ENCODE measurements at places on chromosomes 3 and 15.
A peak's percentile ranks its signal among the peaks of the same experiment; 100 is the strongest.

DNA sequence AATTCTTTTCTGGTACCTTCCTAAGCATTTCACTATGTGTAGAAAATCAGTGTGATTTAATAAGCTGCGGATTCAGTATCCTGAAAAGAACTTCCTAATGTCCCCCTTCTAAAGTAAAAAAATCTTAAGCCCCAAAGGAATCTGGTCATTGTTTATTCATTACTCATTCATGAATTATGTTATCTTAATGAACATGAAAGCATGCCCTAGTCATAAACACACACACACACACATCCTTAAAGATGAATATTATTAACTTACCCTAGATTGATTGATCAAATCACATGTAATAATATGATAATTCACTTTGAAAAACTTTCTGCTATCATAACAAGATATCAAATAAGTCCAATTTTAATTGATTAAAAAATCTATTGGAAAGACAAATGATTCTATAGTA lies 96.4 kb upstream of the BFSP2 start:
- no peak for DNase-seq

GRCh38 chr3:182848906-182849305 lies 55.6 kb downstream of the ATP11B start:
- DNase-seq: no peak

GRCh38 chr3:190325923-190326322 lies 3.7 kb upstream of the CLDN1 start:
- DNase-seq: no peak

- DNase-seq: no peak
These were observed 70.3 kb upstream of the ATP2B2 start for GRCh38 chr3:10575601-10576160.

- DNase-seq: no peak
These were observed 27.0 kb upstream of the UBE3A start for GRCh38 chr15:25465835-25466234.

DNA sequence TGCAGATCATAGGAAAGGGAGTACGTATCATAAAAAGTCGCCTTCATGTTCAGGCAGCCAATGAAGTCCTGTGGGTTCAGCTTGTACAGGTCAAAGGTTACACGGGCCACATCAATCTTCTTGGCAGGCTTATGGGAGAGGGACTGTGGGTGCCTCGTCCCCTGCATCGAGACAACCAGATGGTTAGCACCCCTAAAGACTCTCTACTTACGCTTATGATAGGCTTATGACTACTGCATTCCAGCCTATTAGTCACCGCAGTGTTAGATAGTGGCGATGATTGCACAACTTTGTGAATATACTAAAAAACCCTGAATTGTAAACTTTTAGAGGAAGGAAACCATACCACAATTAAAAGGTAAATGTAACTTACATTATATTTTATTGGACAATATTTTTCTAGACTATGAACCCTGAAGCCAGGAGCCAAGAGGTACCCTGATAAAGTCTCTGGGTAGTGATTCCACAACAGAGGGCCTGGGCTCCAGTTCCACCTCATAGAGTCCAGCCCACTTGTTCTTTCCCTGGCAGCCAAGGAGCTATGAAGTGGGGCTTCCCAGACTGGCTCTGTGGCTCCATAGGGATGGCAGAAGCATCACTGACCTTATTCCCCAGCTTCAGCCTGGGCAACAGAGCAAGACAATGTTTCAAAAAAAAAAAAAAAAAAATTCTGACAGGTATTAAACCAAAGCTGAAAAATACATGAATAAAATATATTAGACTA lies 2.5 kb upstream of the FANCD2 start:
- no peak for DNase-seq

DNA sequence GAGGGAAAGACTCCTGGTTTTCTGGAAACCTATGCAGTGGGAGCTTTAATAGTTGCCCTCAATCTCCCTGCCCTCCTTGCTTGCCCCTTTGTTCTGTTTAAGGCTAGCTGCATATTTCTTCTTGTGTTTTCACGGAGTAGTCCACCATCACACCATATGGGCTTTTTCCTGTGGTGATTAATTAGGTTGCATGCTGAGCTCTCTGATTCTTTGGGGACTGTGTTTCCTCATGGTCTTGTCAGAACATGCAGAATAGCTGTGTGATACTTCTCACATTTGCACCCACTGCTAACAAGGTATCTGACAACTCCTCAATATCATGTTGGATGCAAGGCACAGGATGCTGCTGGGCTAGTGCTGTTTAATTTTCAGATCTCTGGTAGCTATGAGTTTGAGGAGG lies 139.6 kb downstream of the PTPRG start:
- no peak for DNase-seq

DNA sequence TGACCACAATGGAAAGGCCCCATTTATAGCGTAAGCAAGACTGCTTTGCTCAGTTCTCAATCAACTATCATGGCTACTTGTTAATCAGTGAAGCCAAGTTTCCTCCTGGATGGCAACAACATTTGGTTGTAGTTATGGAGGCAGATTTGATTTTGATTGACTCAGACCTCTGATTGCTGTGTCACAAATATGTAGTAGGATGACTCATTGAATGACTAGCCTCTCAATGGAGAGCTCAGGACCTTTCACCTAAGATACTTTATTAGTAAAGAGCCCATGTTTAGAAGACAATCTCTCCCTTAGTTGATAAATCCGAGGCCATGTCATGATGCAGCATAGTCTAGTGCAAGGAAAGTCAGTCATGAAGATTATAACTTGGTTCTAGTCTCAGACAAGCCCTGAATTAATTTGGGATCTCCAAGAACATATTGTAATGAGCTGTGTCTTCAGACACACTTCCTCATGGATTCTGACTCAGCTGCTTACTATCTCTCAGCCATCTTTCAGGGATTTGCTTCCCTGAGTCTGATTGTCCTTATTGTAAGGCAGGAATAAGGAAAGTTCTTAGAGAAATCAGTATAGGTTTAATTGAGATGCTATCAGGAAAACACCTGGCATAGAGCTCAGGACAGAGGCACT lies 397.4 kb upstream of the TMCO5A start:
- DNase-seq: no peak

- no peak for DNase-seq
These were observed 63.6 kb upstream of the NR2E3 start for GRCh38 chr15:71746719-71747118.

DNA sequence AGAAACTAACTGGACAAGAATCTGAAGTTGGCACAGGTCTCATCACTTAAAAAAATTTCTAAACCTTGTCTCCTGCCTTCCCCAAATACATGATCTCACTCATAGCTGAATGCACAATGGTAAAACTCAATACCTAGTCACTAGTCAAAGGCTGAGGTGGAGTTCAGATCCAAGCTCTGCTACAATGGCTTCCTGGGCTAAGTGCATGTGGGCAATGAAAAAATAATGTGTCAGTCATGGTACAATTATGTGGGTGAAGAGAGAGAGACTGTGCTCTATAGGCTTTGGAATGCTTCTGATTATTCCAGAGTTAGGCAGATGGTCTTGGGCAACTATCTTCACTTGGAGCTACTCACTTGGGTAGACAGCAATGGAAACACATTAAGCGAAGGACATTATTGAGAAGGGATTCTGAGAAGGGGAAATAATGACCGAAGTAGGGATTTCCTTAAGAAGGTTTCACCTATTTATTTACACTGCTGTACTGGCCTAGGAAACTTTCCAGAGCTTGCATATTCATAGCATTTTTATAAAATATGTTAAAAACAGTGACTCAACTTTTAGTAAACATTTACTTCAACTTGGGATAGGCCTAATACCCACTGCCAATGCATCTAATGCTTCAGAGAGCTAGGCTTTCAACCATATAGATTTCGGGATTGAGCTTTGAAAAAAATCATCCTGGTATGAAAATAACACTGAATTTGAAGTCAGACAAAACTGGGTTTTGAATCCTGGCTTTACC lies 58.7 kb upstream of the PLXND1 start:
- no peak for DNase-seq

DNA sequence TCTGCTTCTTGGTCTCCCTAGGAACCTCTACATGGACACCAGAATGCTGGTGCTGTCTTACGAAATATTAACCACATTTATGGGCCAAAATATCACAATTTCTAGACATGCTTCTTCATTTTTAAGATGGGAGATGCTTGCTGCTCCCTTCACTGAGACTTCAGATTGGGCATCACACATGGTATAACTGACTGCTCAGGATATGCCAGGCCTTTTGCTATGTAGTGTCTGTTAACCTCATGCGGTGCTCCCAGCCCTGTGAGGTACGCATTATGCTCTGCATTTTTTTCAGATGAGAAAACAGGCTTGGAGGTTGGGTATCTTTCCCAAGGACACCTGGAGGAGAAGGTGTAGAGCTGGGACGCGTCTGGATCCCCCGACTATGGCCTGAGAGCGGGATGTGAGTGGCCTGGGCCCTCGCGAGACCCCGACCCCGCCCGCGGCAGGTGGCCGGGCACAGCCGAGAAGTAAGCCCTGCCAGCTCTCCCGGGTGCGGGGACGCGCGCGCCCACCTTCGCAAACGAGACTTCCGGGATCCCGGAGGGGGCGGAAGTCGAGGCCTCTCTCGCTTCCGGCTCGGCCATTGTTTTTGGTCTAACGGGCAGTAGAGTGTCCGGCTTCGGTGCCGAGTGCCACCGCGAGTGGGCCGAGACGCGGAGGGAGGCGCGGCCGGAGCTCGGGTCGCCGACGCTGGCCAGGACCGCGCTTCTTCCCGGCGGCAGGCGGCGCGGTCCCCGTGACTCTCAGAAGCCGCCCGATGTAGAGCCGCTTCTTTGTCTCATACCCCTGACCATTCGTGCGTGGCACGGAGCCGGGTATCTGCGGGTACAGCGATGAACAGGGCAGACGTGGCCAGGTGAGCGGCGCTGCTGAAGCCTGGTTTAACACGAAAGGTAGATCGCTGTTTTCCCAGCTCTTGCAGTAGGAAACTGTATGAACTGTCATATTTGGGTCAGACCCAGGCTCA lies at the start of gene ZKSCAN7:
Gene ZKSCAN7, plus strand, starts transcription at position 568 of the 967 bp plus-strand sequence. CDS start 1,855 bp downstream, outside the sequence.
- DNase-seq: peak; percentile 61

DNA sequence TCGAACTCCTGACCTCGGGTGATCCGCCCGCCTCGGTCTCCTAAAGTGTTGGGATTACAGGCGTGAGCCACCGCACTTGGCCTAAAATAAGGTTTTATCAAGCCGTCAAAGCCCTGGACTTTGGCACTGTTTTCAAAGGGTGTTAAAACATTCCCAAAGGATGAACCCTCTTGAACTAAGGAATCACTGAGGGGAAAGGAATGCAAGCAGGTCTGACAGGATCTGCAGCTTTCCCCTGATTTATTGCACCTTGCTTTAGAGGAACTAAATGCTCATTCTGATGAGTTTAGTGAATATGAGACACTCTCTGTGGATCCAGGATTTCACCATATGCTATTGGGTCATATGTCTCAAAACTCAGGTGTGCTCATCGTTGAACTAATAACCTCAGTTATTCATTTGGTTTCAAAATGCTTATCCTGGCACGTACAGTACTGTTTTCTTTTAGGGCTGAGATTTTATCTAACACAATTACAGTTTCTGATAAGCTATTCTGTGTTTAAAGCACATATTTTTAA lies 63.0 kb upstream of the TSC22D2 start:
- no peak for DNase-seq

GRCh38 chr3:181955566-181955965 lies 243.8 kb downstream of the SOX2 start:
- no peak for DNase-seq

- no peak for DNase-seq
These were observed 172.9 kb upstream of the TSPAN3 start for GRCh38 chr15:77243716-77244401.

GRCh38 chr15:56919031-56919608 lies 676 bp downstream of the TCF12 start:
- DNase-seq: peak; percentile 40

- no peak for DNase-seq
These were observed 30.4 kb downstream of the CCDC13 start for GRCh38 chr3:42742688-42743087.

DNA sequence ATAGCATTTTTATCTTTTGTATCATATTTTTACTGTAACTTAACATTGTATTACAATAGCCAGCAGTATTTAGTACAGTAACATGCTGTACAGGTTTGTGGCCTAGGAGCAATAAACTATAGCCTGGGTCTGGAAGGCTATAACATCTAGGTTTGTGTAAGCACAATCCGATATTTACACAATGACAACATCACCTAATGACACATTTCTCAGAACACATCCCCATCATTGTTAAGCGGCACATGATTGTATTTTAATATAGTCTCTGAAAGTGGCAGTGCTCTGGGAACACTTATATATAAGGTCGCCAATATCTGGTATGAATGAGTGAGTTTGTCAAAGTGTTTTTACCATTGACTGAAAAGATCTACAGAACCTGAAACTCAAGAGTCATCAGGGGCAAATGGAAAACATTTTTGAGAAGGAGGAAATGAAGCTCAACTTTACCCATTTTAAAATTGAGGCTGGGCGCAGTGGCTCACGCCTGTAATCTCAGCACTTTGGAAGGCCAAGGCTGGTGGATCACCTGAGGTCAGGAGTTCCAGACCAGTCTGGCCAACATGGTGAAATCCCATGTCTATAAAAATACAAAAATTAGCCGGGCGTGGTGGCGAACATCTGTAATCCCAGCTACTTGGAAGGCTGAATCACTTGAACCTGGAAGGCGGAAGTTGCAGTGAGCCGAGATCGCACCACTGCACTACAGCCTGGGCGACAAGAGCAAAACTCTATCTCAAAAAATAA lies 38.8 kb upstream of the TNFSF10 start:
- DNase-seq: no peak

DNA sequence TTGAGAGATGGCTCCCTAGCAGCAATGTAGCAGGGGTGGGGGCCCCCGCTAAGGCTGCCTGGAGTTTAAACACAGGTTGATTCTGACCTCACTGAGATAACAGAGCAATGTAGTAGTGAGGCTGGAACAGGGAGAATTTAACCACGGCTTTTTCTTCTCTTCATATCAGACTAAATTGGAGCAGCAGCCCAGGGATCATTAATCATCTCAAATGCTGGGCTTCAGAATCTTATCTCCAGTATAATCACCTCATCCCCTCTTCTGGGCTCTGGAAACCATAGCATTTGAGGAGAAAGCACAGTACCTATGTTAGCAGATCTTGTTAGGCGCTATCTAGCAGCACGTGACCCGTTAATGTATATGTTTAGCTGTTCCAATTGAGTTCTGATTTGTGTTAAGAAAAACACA lies 25.4 kb upstream of the DET1 start:
- DNase-seq: no peak

GRCh38 chr3:5231487-5231886 lies 44.0 kb downstream of the EDEM1 start:
- no peak for DNase-seq

GRCh38 chr3:62705721-62706120 lies 169.5 kb downstream of the CADPS start:
- DNase-seq: no peak

DNA sequence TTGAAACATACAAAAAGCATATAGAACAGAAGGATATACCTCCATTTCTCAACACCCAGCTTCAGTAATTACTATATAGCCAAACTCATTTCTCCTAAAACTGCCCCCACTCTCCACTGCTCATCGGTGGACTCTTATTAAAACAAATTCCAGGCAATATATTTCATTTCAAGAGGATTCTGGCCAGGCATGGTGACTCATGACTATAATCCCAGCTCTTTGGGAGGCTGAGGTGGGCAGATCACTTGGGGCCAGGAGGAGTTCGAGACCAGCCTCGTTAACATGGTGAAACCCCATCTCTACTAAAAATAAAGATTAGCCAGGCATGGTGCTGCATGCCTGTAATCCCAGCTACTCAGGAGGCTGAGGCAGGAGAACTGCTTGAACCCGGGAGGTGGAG lies 40.9 kb downstream of the SNX4 start:
- DNase-seq: no peak

All from anterior cingulate cortex (tissue), 58 donors.